ENCODE measurements at places on chromosomes 11 and 22.

GRCh38 chr11:88520391-88520790 is 182.9 kb upstream of the CTSC start:
- DNase-seq = no peak

GRCh38 chr11:125980436-125980835 is 34.6 kb downstream of the VSIG10L2 start:
- no peak for DNase-seq

DNA sequence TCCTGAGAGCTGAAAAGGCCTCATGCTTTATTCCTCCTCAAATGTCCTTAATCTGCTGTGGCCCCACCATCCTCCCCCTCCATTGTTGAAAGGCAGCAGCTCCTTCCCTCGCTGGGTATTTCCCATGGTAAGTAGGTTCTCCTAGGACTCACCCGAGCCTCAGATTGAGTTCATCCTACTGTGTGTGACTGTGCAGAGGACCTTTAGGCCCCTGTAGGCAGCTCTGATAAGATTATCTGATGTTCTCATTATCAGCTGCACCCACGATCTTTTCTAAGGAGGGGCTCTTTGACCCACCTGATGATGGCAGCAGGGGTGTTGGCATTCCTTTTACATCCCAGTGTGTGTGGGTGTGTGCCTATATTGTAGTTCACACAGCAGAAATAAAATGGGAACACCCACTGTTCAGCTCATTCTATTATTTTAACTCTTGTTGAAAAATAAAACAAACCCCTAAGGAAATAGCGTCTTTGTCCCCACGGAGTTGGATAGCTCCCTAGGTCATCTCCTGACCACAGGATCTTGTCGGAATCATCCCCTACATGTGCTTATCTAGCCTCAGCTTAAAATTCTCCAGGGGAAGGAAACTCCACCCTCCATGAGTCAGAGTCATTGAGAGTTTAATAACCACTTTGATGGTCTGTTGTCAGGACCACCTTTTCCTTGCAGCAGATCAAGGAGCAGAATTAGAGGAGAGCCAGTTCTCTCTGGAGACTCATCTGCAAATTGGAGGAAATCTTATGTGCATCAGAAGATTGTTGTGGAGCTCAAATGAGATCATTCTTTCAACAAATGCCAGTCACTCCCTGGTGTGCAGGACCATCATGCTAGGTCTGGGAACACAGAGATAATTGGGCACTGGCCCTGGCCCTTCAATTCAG is 19.3 kb downstream of the ENDOD1 start:
- DNase-seq = no peak

DNA sequence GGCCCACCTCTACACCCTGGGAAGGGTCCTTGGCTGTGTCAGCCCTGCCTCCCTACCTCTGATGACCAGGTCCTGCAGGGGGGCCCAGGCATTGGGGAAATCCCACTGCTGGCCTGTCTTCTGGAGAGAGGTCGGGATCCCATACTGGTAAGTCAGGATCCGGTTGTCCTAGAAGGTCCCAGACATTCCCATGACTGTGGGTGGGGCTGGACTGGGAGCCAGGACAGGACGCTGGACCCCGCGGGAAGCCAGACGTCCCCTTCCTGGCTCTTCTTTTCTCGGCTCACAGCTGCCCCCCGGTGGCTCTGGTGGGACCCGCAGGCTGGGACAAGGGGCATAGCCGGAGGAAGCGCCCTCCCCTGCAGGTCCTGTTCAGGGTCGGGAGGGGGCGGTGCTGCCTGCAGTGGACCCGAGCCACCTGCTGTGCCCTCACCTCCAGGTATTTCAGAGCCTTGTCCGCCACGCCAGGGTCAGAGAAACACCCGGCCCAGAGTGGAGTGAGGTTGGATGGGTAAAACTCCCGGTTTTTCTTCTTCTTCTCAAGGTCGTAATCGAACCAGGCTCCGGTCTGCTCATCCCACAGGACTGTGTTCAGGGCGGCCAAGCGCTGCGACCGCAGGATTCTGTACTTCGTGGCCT is 20.0 kb downstream of the TREH start:
- DNase-seq = peak; percentile 80

DNA sequence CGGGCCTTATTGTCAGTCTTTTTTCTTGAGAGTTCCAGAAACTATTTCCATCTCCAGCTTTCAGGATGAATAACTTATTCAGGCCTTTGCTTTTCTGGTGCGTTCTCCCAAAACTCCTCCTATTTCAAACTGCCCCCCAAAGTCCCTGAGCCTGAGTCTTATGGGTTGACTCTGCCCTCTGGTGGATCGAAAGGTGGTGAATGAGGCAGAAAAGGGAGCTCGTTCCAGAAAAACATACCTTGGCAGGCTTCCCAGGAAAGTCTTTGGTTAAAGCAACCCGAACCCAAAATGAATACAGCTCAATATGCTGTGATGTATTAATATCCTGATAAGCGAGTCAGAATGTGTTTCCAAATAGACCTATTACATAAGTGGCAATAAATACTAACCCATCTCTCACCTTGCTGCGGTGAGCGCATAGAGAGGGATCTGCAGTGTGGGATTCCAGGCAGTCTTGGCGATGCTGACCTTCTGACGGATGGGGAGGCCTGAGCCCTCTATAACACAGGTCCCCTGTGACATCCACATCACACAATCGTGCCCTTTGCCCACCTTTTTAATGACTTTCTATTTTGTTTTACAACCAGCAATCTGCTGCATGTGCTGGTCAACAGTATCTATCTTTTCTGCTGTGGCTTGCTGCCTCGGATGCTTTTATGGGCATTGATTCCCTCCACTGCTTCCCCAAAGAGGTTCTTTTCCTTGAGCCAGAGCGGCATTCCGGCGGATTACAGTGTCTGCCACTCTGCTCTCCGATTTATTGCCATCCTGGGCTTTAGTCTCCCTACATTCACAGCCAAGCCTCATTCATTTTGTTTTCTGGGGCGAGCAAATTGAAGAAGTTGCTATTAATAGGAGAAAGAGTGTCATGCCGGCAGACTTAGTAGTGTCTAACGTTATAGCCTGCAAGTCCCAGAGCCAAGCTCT is 756.8 kb downstream of the NTM start:
- DNase-seq = no peak

GRCh38 chr11:5204787-5205186 is 4.3 kb upstream of the OR51V1 start:
- no peak for DNase-seq

DNA sequence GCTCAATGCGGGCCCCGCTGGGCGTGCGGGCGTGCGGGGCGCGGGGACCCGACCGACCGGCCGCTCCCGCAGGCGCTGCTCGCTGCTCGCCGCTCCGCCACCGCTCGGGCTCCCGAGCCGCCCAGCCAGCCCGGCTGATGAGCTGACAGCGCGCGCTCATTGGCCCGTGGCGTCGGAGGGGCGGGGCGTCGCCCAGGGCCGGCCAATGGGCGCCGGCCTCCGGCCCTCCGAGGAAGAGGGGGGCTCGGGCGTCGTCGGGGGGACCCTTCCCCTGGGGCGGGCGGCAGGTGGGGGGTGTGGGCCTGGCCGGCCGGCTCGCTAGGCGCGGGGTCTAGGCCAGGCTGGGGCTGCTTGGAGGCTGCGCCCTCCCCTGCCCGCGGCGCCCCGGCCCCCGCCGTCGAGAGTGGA is at the start of gene SCUBE1:
TSS of gene SCUBE1 (minus strand) at position 111 of the 408 bp plus-strand sequence. CDS start 111 bp downstream, outside the sequence.
- DNase-seq = no peak

- no peak for DNase-seq
Measured at GRCh38 chr22:23781511-23782183, 5.1 kb upstream of the SMARCB1 start.

- no peak for DNase-seq
Measured at GRCh38 chr22:16831257-16831656, 6.0 kb upstream of the XKR3 start.

DNA sequence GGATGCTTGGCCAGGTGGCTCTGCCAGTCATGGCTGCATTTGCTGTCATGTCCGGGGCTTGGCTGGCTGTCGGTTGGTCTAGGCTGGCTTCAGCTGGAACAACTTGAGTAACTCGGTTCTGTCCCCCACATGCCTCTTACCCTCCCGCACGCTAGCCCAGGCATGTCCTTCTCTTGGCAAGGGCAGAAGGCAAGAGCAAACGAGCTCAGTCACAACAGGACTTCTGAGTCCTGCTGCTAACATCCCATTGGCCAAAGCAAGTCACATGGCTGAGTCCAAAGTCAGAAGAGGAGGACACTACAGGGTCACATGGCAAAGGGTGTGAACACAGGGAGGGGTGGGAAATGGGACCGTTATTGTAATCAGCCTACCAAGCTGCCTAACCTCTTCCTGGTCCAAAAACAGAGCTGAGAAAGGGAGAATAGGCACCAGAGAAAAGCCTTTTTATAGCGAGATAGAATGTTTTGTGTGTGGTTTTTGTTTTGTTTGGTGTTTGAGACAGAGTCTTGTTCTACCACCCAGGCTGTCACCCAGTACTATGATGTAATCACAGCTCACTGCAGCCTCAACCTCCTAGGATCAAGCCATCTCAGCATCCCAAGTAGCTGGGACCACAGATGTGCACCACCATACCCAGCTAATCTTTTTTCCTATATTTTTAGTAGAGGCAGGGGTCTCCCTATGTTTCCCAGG is 81.9 kb downstream of the MN1 start:
- DNase-seq = no peak

- DNase-seq = no peak
Measured at GRCh38 chr11:11856638-11857037, 14.9 kb downstream of the USP47 start.

DNA sequence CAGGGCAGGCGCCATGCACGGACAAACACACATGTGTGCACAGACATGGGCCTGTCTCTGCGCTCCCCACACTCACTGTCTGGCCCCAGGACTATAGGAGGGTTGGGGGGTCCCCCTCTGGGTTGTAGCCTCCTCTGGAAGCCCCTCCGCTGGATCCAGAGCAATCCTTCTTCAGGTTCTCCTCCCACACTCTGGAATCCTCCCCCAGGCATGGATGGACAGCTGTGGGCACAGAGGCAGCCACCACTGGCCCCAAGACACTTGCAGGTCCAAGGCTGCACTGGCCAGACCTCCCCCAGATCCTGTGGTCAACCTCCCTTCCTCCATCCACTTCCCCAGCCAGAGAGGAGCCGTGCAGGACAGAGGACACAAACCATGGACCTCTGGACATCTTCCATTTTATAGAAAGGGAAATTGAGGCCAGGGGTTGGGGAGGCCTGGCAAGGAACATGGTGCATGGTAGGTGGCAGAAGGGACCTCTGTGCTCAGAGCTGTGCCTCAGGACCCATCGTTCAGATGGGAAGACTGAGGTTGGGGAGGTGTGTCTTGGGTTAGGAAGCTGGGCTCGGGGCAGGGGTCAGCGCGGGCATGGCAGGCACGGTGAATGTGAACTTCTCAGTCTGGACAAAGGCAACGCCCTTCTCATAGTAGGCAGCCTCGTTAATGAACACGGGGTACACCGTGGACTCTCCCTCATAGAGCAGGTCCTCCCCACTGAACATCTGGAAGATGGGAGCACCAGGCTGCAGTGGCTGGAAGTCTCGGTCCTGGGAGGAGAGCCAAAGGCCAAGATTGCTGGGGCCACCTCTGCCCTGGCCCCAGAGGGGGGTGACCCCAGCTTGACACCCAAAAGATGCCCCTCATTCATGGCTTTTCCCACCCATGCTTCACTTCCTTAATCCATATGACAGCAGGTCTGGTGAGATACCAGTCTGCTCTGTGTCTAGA is 2.9 kb upstream of the TBX10 start:
- DNase-seq = no peak

DNA sequence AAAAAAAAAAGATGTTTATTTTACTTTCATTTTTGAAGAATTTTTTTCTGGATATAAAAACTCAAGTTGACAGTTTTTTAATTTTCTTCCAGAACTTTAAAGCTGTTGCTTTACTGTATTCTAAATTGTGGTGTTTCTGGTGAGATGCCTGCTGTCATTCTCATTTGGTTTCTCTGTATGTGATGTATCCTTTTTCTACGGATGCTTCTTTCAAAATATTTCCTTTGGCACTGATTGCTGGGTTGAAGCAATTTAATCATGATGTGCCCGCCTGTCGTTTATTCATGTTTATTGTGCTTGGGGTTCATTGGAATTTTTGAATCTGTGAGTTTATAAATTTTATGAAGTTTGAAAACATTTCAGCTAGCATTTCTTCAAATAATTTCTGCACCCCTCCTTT is 29.4 kb upstream of the CTSD start:
- no peak for DNase-seq

- DNase-seq = no peak
Measured at GRCh38 chr22:32804531-32805360, 3.2 kb downstream of the TIMP3 start.

GRCh38 chr11:110750100-110750499 is 37.9 kb upstream of the ARHGAP20 start:
- no peak for DNase-seq

DNA sequence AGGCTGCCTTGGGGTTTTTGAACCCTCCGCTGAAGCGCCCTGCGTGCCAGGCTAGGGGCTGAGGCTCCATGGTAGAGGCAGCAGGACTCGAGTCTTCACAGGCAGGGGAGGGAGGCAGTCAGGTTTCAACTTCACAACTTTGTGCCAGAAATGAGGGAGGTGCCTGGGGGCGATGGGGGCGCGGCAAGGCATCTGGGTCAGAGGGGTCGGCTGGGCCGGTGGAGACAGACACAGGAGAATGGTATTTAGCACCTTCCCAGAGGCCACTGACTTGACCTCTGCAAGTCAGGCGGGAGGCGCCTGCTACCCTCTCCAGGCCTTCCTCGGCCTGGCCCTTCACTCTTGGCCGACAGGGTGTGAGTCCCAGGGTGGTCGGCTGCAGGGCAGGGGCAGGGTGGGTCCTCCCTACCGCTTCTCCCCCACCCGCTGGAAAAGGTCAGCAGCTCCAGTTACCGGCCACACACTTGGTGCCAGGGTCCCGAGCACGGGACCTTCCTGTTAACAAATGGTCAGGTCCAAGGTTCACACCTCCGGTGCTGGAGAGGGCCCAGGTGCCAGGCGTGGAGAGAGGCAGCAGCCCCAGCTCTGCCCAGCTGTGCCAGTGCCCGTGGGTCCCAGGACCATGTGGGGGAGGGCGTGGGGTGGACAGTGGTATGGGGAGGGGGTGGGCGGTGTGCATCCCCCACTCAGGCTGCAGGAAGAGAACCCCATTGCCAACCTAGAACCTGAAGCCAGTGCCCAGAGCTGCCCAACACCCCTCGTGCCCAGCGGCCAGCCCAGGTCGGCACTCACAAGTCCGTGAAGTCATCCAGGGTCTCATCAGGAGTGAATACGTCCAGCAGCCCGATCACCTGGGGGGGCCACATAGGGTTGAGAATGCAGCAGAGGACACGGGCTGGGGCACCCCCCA is 3.8 kb downstream of the MAPK12 start:
- no peak for DNase-seq

GRCh38 chr11:7525424-7525823 is 11.6 kb downstream of the PPFIBP2 start:
- no peak for DNase-seq

DNA sequence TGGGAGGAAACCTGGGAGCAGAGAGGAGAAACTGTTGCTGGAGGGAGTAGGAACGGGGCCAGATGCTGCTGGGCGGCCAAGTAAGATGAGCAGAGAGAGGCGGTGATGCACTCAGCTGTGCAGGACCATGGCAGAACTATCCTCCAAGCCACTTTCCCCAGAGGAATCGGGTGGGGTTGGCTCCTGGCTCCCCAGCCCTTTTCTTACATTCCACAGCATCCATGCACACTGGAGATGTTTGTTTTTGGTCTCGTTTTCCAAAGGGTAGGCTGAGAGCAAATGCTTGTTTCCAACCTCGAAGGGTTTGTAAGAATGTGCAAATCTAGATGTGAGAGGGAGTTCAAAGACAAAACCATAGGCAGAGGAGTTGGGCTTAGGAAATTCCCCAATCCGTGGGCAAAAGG is 73.2 kb downstream of the DBX1 start:
- no peak for DNase-seq
